ENCODE measurements at places on chromosomes 6 and 20. TPM values are rescaled to one million over a fixed set of nuclear protein-coding genes. Genes with fewer than 3 reads are reported as not detected.

- DNase-seq = no peak
These were observed 39.4 kb downstream of the RPRD1B start for GRCh38 chr20:38072898-38073297.

DNA sequence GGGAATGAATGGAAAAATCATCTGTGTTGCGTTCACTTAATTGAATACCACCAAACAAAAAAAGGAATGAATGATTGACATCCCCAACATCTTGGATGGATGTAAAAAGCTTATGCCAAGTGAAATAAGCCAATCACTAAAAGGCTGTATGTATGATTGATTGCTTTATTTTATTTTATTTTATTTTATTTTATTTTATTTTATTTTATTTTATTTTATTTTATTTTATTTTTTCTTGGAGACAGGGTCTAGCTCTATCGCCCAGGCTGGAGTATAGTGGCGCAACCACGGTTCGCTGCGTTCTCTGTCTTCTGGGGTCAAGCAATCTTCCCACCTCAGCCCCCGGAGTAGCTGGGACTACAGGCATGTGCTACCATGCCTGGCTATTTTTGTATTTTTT, 263.3 kb downstream of the CDKAL1 start:
- no peak for DNase-seq

DNA sequence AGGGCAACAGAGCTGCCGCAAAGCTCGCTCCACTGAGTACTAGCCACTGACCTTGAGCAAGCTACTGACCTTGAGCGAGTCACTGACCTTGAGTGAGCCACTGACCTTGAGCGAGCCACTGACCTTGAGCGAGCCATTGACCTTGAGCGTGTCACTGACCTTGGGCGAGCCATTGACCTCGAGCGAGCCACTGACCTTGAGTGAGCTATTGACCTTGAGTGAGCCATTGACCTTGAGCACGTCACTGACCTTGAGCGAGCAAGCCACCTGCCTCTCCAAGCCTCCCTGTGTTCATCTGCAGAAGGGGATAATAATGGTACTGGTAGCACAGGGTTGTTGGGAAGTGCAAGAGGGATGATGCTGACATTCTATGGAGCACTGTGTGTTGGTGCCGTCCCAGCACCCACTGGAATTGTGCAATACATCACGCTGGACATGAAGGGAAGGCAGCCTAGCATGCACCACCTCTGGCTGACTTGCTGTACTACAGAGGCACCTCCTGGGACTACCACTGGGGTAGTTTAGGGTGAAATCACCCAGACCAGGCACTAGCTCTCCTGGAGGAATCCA, 60.2 kb downstream of the CTCFL start:
- peak; percentile 59 for DNase-seq

DNA sequence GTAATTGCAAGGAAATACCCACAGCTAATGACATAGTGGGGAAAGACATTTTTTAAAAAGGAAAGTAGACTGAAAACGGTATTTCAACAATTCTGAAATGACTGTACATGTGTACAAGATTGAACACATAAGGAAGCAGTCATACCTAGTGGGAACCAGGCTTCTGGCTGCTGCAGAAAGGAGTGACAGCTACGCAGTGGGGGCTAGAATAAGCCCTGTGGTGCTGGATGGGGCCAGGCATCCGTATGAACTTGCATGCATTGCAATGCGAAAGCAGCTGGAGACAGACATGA, 54.9 kb upstream of the GPR31 start:
- DNase-seq = no peak

GRCh38 chr20:41137614-41138474, 501 bp downstream of the PLCG1 start:
- DNase-seq = peak; percentile 41

- no peak for DNase-seq
These were observed 189.6 kb downstream of the MYLK4 start for GRCh38 chr6:2560917-2561698.

GRCh38 chr6:46135176-46135575, 5.4 kb downstream of the ENPP4 start:
- no peak for DNase-seq

Gene LINC00237
- total RNA-seq = not detected

Gene HEBP2
- 74.6 TPM for total RNA-seq

Gene MUCL3
- not detected for total RNA-seq

Gene DPPA5
- not detected for total RNA-seq

Data from PC-3 (cell line).